ENCODE measurements at places on chromosomes 1 and 21.

GRCh38 chr1:213724640-213725536 lies 262.9 kb upstream of the PROX1 start:
- peak; percentile 61 for DNase-seq

GRCh38 chr1:163047951-163048659 lies 21.1 kb upstream of the RGS4 start:
- no peak for DNase-seq

DNA sequence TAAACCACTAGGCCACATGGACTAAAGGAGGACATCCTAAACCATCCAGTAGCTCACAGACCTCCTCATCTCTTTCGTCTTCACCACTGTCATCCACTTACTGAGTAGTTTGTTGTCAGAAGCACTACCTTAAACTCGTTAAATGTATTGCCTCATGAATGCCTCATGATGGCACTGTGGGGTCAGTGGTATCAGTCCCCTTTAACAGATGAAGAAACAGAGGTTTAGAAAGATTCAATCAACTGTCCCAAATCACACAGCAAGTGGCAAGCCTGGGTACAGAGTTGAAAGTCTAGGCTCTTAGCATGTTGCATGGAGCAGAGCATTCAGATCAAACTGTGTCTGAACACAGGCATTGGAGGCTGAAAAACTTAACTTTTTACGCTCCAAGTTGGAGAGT lies 183.6 kb upstream of the KIAA0040 start:
- no peak for DNase-seq

DNA sequence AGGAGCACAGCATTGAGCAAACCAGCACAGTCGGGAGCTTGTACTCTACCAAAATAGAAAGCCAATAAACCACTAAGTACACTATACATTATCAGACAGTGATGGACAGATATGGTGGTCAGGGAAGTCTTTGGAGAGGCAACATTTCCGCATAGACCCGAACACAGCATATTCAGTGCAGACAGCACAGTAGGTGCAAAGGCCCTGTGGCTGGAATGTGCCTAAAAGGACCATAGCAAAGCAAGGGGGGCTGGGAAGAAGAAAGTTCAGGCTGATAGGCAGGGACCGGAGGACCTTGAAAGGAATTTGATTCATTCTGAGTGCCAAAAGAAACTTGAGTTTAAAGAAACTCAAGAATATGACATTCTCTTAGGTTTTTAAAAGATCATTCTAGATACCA lies 92.0 kb upstream of the GALNT2 start:
- no peak for DNase-seq

- no peak for DNase-seq
Observed at GRCh38 chr1:6426972-6427350, 2.4 kb downstream of the ESPN start.

Measured in Right ventricle myocardium superior (tissue), 1 donor.